ENCODE measurements at places on chromosomes 4 and X. TPM values are rescaled to one million over a fixed set of nuclear protein-coding genes. Genes with fewer than 3 reads are reported as not detected.

GRCh38 chrX:126137899-126138298 lies 28.2 kb downstream of the DCAF12L2 start:
- no peak overlapping the region for H3K4me3 ChIP-seq
- no peaks in the 10 kb centered on the region for H3K36me3 ChIP-seq
- no peak overlapping the region for H3K27ac ChIP-seq
- DNase-seq = no peak

GRCh38 chr4:38366456-38366855 lies 297.5 kb upstream of the KLF3 start:
- no peak overlapping the region for H3K4me3 ChIP-seq
- no peaks in the 10 kb centered on the region for H3K36me3 ChIP-seq
- no peaks in the 10 kb centered on the region for H3K4me1 ChIP-seq
- no peak overlapping the region for H3K27ac ChIP-seq
- no peak for DNase-seq

DNA sequence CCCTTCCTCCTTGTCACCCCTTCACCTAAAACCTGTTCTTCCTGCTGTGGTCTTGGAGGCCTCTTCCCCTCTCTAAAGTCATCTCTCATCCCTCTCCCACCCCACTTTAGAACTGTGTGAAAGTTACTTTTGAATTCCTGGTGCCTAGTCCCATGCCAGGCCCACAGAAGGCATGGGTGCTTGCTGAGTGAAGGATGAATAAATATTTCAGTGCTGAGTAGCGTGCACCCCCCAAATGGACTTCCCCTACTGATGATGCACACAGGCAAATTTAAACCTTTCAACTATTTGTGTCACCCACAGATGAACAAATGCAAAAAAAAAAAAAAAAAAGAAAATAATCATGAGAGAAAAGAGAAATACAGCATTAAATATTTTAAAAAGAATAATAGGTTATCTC lies 19.8 kb downstream of the PSMD10 start:
- no peaks in the 10 kb centered on the region for H3K27me3 ChIP-seq
- H3K4me3 ChIP-seq = no peak overlapping the region
- H3K27ac ChIP-seq = no peak overlapping the region
- no peaks in the 10 kb centered on the region for H3K36me3 ChIP-seq
- H3K4me1 ChIP-seq = peaks cover 3% of the 10 kb centered on the region

- peak overlapping the region; percentile 76 for H3K4me3 ChIP-seq
- H3K4me1 ChIP-seq = peaks cover 32% of the 10 kb centered on the region
- DNase-seq = no peak
Measured at GRCh38 chr4:101418466-101418865, 71.1 kb upstream of the PPP3CA start.

Gene UCP1
- total RNA-seq = not detected

GRCh38 chr4:73648478-73648877 lies 28.2 kb upstream of the RASSF6 start:
- H3K4me3 ChIP-seq = no peak overlapping the region
- H3K36me3 ChIP-seq = no peaks in the 10 kb centered on the region
- no peak overlapping the region for H3K27ac ChIP-seq
- peaks cover 3% of the 10 kb centered on the region for H3K27me3 ChIP-seq
- no peaks in the 10 kb centered on the region for H3K4me1 ChIP-seq

DNA sequence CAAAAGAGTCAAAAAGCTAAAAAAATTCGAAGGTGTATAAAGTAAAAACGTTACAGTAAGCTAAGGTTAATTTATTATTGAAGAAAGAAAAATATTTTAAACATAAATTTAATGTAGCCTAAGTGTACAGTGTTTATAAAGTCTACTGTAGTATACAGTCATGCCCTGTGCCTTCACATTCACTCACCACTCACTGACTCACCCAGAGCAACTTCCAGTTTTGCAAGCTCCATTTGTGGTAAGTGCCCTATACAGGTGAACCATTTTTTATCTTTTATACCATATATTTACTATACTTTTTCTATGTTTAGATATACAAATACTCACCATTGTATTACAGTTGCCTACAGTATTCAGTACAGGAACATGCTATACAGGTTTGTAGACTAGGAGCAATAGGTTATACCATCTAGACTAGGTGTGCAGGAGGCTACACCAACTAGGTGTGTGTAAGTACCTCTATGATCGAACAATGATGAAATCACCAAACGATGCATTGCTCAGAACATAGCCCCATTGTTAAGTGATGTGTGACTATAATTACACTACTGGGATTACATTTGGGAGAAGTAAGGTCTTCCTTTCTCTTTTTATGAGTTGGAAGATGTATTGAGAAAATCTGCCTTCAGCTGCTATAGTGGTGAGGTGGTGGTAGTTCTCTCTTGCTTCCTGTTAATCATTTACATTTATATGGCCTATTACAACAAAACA lies 27.2 kb downstream of the TMSB4X start:
- no peaks in the 10 kb centered on the region for H3K36me3 ChIP-seq
- no peak overlapping the region for H3K4me3 ChIP-seq
- no peaks in the 10 kb centered on the region for H3K27me3 ChIP-seq
- no peak for DNase-seq

DNA sequence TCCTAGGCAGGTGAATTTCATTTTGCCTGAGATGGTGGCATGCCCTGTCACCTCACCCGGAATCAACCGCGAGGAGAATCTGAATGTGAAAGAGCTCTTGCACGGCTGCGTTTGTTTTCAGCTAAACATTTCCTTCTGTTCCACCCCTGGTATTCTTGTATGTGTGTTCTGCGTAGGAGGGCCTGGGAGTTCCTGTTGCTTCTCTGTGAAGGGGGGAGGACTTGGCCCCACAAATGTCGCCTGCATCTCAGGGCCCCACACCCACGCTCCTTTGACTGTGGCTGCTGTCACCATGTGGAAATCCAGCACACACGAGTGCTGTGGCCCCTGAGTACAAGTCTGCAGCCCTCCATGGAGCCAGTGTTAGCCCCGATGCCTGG lies 45.8 kb upstream of the CLCN4 start:
- H3K4me3 ChIP-seq = peak overlapping the region; percentile 90
- H3K27ac ChIP-seq = peak overlapping the region; percentile 100
- H3K27me3 ChIP-seq = no peaks in the 10 kb centered on the region
- DNase-seq = peak; percentile 62
- peaks cover 45% of the 10 kb centered on the region for H3K4me1 ChIP-seq
- peaks cover 14% of the 10 kb centered on the region for H3K36me3 ChIP-seq

DNA sequence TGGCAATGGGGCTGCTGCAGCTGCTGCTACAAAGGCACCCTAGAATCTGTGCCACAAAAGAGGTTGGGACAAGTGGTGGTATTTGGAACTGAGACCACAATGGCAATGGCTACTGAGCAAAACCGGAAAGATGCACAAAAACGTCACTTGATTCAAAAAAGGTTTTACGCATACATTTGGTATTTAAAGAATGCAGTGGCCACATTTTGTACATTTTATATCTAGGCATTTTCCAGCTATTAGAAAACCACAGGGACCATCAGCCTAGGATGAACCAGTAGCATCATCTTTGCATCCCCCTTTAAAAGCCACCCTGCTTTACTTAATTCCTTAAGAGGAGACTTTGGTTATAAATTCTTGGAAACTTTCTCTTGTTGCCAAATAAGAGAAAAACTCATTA lies 104.8 kb upstream of the CXCL13 start:
- no peaks in the 10 kb centered on the region for H3K4me1 ChIP-seq
- peaks cover 26% of the 10 kb centered on the region for H3K27me3 ChIP-seq
- no peaks in the 10 kb centered on the region for H3K36me3 ChIP-seq
- no peak overlapping the region for H3K27ac ChIP-seq
- H3K4me3 ChIP-seq = no peak overlapping the region
- DNase-seq = no peak

Gene IL1RAPL1
- total RNA-seq = not detected

Gene SUV39H1
- 26.8 TPM for total RNA-seq

DNA sequence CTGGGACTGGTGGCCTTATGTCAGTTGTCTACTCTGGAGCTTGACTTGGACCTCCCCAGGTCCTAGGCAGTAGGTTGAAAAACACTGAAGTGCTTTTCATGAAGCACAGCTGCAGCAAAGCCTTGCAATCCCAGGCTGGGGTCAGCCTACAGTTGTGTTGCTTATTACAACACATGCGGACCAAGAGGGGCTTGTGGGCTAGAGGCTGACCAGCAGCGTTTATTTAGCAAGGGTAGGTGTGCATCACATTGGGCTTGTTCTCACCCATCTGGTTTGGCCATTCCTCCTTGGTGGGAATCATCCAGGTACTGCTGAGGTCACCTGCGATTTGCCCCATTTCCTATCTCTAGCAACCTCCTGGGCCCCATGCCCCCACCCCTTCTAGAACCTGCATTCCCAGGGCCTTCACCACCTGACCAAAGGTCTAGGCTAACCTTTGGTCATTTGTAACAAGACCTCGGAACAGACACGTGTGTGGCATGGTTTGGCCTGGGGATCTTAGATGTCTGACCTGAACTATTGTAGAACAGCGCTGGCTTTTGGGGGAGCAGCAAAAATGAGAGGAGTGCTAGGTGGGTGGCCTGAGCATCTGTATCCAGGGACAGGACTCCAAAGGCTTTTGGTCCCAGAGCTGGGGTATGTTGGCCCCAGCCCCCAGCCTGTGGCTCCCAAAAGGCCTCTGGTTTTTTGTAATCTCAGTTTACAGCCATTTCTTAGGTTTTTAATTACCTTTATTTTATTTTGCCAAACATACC lies 3.0 kb downstream of the RPL10 start:
- peak overlapping the region; percentile 54 for H3K27ac ChIP-seq
- DNase-seq = no peak
- H3K36me3 ChIP-seq = peaks cover 13% of the 10 kb centered on the region
- H3K4me1 ChIP-seq = peaks cover 5% of the 10 kb centered on the region
- H3K27me3 ChIP-seq = no peaks in the 10 kb centered on the region

DNA sequence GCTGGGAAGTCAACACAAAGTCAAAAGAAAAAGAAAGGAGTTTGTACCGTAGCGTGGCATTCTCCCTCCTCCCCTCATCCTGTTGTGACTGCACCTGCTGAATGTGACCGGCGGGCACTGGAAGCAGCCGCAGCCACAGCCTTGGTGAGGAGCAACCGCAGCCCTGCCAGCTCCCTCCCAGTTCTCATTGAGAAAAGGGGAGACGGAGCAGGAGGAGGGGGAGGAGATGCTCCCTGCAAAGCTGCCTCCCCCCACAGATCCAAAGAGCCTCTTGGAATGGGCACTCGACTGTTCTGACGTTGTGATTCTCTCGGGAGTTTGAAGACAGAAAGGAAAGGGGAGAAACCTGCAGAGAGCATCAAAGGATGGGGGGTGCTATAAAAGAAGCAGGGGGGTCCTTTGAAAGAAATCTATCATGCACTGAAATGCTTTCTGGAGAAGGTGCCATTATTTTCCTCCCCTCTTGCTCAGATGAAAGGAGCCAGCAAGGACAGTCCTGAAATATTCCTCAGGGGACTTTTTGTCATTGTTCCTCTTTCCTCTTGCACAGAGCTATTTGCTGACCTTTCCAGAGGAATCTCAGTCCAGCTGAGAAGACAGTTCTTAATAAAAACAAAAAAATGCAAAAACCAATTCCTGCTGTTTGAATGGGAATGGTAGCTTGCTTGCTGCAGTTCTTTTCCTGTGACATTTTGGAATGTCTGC lies 429.7 kb downstream of the MAPK10 start:
- H3K27ac ChIP-seq = no peak overlapping the region
- H3K36me3 ChIP-seq = no peaks in the 10 kb centered on the region
- DNase-seq = no peak
- H3K4me3 ChIP-seq = no peak overlapping the region
- peaks cover 3% of the 10 kb centered on the region for H3K4me1 ChIP-seq

Gene EFNB1
- total RNA-seq = 4.1 TPM

Gene CLIC2
- total RNA-seq = 0.79 TPM

GRCh38 chr4:11544211-11544610 lies 115.5 kb upstream of the HS3ST1 start:
- H3K4me1 ChIP-seq = no peaks in the 10 kb centered on the region
- no peak overlapping the region for H3K4me3 ChIP-seq
- H3K27ac ChIP-seq = no peak overlapping the region
- no peaks in the 10 kb centered on the region for H3K36me3 ChIP-seq

GRCh38 chr4:184201179-184201578 lies 16.5 kb downstream of the ENPP6 start:
- H3K27ac ChIP-seq = no peak overlapping the region
- no peak overlapping the region for H3K4me3 ChIP-seq
- H3K27me3 ChIP-seq = peaks cover 15% of the 10 kb centered on the region

- H3K4me3 ChIP-seq = no peak overlapping the region
- peaks cover 2% of the 10 kb centered on the region for H3K27me3 ChIP-seq
- H3K27ac ChIP-seq = no peak overlapping the region
- no peak for DNase-seq
- peaks cover 4% of the 10 kb centered on the region for H3K4me1 ChIP-seq
Measured at GRCh38 chr4:180665994-180666824, 1577.0 kb upstream of the TENM3 start.

- H3K36me3 ChIP-seq = peaks cover 14% of the 10 kb centered on the region
- H3K27me3 ChIP-seq = no peaks in the 10 kb centered on the region
- H3K4me3 ChIP-seq = no peak overlapping the region
- H3K27ac ChIP-seq = no peak overlapping the region
- no peaks in the 10 kb centered on the region for H3K4me1 ChIP-seq
Measured at GRCh38 chrX:74242484-74243138, 61.4 kb upstream of the ZCCHC13 start.

DNA sequence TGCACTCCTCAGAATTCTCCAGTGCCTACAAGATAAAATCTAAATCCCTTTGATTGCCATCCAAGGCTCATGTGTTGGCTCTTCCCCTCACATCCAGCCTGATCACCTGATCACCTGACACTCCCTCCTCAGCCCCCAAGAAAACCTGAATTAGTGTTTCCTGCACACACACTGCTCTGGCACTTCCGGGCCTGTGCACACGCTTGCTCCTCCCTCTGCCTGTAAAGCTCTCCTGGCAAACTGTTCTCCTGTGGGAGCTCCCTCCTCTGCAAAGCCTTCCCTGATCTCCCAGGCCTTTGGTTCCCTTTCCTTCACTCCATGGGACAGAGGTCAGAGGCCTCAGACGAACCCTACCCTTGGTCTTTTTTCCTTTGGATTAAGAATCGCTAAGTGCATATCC lies 19.9 kb downstream of the PHKA2 start:
- H3K27ac ChIP-seq = peak overlapping the region; percentile 14
- H3K36me3 ChIP-seq = no peaks in the 10 kb centered on the region
- no peaks in the 10 kb centered on the region for H3K27me3 ChIP-seq

- DNase-seq = no peak
- H3K4me1 ChIP-seq = no peaks in the 10 kb centered on the region
- H3K27ac ChIP-seq = no peak overlapping the region
- H3K36me3 ChIP-seq = no peaks in the 10 kb centered on the region
- H3K4me3 ChIP-seq = no peak overlapping the region
Measured at GRCh38 chr4:56603297-56603696, 77.8 kb downstream of the HOPX start.

DNA sequence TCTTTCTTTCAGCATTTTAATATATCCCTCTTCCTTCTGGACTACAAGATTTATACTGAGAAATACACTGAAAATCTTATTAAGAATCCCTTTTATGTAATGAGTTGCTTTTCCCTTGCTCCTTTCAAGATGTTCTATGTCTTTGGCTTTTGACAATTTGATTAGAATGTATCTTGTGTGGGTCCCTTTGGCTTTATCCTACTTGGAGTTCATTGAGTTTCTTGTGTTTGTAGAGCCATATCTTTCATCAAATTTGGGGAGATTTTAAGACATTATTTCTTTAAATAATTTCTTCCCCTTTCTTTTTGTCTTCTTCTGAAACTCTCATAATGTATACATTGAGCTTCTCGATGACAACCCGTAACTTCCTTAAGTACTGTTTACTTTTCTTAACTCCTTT lies 739.9 kb upstream of the AMOT start:
- no peaks in the 10 kb centered on the region for H3K4me1 ChIP-seq
- no peaks in the 10 kb centered on the region for H3K27me3 ChIP-seq
- H3K36me3 ChIP-seq = no peaks in the 10 kb centered on the region
- H3K4me3 ChIP-seq = no peak overlapping the region
- no peak overlapping the region for H3K27ac ChIP-seq
- DNase-seq = no peak

Data from activated naive CD8-positive, alpha-beta T cell treated with anti-CD3 and anti-CD28 coated beads, Interleukin-2, amount 10 ng/mL, durations not matched to agents 7 days and 5 days (primary cell).